ENCODE measurements at places on chromosomes 6 and 20.

GRCh38 chr20:33640287-33640686, 21.8 kb upstream of the C20orf144 start:
- DNase-seq = no peak

GRCh38 chr20:59193325-59193724, 29.7 kb downstream of the ZNF831 start:
- DNase-seq = no peak

- peak; percentile 26 for DNase-seq
These were observed 138.9 kb downstream of the TMEM242 start for GRCh38 chr6:157184202-157185015.

DNA sequence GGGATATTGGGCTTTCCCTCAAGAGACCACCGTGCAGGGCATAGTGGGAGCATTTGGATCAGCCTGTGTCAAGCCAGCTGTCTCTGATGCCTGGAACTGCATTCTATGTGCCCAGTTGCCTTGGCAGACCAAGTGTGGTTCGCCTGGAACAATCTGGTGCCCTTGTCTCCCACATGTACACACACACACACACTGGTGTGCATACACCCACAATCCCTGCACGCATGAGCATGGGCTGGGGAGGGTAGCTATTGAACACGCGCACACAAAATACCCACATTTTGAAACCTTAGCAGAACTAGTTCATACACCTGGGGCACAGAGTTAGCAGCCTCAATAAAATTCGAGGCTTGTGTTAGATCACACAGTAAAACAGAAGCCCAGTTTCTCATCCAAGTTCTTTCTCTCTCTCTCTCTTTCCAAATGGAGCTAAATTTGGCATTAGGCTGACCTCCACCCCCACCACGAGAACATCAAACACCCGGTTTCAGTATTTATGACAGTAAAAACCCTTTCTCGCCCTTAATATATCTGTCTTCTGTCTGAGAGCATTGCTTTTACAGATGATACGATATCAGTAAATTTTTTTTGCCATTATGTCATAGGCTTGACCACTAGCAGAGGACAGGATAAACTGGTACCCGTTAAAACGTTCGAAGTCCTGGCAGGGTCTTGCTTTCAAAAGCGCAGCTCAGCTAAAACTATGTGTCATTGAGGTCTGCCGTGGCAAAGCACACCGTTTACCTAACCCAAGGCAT, 18.2 kb upstream of the NFATC2 start:
- DNase-seq = no peak

GRCh38 chr6:13425270-13425873, 62.0 kb downstream of the GFOD1 start:
- no peak for DNase-seq

DNA sequence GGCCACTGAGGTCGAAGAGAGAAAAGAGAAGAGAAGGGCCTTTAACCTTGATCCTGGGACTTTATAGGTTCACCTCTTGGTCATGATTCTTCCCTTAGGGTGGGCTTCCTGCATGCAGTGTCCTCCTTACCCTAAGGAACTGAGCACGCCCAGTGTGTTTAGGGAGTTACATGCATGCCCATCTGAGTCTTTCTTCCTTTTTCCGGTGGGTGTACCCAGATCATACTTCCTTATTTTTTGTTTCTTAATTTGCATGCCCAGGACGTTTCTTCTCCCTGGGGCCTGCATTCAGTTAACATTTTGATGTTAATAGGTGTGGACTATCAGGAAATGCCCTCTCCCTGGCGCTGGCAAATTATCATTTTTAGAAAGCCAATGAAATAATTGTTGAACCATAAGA, 91.5 kb downstream of the HTR1B start:
- no peak for DNase-seq

DNA sequence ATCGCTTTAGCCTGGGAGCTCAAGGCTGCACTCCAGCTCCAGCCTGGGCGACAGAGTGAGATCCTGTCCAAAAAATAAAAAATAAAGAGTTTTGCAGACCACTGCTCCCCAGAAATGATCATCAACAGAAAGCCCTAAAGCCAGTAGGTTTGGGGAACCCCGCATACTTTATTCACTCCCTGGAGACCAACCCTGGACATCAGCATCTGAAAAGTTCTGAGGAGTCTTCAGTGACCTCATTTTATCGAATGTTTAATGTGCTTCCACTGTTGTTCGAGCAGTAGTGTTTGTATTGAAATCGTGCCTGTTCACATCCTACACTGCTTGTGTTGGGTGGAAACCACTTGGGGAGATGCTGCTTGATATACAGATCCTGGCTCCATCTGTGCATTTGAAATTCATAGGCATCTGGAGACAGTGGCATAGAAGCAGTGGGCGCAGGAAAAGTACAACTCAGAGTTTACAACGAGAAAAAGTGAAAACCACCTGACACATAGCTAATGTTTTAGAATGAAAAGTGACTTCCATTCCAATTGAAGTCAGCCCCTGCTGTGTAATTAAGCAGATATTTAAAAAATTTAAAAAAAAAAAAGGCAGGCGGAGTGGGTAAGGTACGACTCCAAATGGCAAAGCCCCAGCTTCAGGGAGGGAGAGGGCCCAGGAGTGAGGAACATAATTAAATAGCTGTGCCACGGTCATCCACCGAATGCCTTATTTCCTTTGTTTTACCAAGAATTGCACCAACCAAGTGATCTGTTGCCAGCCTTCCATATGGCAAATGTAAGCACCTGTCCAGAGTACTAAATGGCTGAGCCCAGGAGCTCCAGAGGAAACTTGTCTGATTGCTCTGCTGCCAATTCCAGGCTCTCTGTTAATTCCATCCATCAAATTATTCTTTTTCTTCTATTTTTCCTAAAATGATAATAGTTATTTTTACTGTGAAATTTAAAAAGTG, 100.4 kb upstream of the NAA20 start:
- DNase-seq = no peak

GRCh38 chr6:44078827-44079671, 48.2 kb downstream of the MRPL14 start:
- DNase-seq = peak; percentile 56
